ENCODE measurements at places on chromosomes 13 and 19.
A peak's percentile ranks its signal among the peaks of the same experiment; 100 is the strongest.

- ATAC-seq: peak; percentile 37
Measured at GRCh38 chr13:93270769-93271742, 44.4 kb downstream of the GPC6 start.

- no peak for ATAC-seq
Measured at GRCh38 chr13:108938155-108938554, 308.7 kb downstream of the MYO16 start.

DNA sequence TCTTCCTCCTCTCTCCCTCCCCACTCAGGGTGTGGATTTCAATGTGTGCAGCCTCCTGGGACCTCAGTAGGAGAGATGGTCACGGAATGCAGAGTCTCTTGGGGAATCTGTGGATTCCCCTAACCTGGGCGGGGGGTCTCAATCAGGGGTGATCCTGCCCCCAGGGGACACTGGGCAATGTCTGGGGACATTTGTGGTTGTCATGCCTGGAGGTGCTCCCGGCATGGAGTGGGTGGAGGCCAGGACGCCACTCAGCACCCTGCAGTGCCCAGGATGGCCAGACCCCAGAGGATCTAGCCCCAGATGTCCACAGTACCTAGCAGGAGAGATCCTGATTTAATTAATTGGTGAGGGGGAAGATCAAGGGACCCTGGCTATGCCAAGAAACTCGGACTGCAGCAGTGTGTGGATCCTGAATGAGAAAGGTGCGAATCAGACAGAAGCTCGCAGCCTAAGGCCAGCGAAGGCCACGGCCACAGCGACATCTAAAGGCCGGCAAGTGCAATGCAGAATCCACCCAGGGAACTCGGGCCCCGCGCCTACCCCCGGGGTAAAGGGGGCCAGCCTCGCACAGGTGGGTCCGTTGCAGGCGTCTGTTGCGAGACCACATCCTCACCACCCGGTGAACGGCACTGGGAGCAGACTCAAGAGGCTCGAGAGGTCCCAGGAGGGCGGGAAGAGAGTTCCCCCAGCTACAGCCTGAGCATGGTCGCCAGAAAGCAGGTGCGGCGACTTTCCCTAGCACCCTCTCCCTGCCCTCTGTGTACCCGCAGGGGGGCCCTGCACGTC lies 88.8 kb downstream of the GNG7 start:
- ATAC-seq: no peak

DNA sequence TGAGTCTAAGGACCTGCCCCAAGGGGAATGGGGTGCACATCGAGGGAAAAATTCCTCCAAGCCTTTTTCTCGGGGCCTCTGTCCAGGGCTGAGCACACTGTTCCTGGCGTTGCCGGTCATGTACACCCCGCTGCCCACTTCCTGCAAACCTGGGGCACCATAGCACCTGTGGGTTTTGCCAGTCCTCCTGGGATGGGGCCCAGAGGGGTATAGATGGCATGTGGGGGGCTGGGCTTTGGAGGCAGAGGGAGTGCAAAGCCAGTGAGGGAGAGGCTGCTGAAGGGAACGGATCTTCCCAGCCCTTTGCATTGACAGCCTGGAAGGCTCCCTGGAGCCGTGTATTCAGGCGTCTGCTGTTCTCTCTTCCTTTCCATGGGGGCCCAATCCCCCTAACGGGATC lies 187.3 kb downstream of the ZNF536 start:
- no peak for ATAC-seq

DNA sequence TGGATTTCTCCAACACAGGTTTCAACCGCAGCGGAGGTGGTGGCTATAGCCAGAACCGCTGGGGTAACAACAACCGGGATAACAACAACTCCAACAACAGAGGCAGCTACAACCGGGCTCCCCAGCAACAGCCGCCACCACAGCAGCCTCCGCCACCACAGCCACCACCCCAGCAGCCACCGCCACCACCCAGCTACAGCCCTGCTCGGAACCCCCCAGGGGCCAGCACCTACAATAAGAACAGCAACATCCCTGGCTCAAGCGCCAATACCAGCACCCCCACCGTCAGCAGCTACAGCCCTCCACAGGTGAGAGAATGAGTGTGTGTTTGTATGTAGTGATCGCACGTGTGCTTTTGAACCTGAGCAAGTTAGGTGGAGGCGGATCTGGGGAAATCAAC lies 6.0 kb upstream of the CCDC97 start:
- no peak for ATAC-seq

GRCh38 chr13:60945396-60945795 lies 470.3 kb downstream of the PCDH20 start:
- ATAC-seq: no peak

- no peak for ATAC-seq
Measured at GRCh38 chr13:78286748-78287147, 316.6 kb downstream of the POU4F1 start.

GRCh38 chr19:58543826-58544590 lies at the start of gene TRIM28:
Gene TRIM28, plus strand, starts transcription at chr19:58544064. Its CDS starts 694 bp downstream, at chr19:58544758.
- peak; percentile 95 for ATAC-seq

GRCh38 chr19:51607920-51608562 lies 22.2 kb downstream of the SIGLEC5 start:
- no peak for ATAC-seq

DNA sequence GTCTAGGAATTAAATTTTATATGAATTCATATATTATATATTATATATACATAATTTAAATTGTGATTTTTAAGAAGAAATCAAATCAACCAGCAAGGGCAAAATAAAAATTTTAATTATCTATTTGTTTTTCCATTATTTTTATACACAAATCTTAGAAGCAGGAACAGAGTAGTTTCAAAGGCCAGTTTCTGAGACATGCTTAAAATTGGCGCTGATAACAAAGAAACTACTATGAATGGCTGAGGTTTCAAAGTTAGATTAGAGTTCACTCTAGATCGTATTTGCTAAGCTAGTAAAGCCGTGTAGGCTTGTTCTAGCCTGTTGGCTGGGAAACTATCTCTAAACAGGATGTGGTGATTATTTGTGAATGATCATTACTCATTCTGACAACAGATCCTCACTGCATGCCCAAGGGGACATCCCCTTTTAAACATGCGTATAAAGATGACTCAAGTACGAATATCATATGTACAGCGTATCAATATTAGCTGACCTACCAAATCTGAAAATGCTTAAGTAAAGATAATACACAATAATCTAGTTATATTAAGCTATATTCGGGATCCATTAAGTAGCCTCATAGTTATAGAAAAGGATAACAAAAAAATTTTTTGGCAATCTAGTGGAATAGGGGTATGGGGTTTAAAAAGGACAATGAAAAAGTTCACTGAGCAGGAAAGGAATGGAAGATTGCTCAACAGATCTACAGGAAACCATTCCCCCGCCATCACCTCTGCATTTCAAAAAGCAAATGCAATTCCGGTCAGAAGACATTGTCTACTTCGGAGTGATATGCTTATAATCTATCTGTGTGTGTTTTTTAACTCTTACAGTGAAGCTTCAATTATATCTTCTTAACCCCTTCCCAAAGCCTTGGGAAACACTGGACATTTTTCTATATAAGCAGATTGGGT lies 150.1 kb downstream of the SHISA2 start:
- peak; percentile 56 for ATAC-seq

DNA sequence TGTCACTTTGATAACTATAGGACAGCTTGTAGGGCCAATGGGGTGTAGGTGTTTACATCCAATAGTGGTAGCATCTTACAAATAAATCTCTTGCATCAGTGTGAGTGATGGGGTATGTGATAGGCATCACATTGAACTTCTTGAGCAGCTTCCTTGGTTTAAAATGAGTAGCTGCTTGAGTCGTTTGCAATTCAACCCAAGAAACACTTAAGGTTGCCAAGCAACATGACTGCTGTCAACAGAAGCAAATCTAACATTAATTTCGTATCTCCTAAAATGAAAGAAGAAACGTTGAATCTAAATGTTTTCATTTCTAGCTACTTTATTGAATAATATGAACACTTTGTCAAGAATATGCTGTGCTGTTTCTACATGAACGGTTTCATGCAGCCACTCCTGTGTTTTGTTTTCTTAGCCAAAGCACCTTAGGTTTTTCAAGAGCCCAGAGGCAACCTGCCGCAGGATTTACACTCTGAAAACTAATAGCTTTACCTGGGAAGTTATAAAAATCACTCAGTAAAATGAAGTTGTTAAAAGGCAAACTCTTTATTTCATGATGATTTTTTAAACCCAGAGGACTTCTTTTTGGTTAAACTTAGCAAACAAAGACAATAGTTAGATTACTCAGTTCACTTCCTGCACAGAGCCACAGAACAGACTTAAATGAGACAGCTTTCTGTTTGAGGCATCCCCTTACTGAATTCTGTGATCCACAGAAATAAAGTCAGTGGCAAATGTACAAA lies 305.2 kb downstream of the MTUS2 start:
- ATAC-seq: no peak

GRCh38 chr13:27493981-27494380 lies 43.6 kb upstream of the MTIF3 start:
- ATAC-seq: no peak

DNA sequence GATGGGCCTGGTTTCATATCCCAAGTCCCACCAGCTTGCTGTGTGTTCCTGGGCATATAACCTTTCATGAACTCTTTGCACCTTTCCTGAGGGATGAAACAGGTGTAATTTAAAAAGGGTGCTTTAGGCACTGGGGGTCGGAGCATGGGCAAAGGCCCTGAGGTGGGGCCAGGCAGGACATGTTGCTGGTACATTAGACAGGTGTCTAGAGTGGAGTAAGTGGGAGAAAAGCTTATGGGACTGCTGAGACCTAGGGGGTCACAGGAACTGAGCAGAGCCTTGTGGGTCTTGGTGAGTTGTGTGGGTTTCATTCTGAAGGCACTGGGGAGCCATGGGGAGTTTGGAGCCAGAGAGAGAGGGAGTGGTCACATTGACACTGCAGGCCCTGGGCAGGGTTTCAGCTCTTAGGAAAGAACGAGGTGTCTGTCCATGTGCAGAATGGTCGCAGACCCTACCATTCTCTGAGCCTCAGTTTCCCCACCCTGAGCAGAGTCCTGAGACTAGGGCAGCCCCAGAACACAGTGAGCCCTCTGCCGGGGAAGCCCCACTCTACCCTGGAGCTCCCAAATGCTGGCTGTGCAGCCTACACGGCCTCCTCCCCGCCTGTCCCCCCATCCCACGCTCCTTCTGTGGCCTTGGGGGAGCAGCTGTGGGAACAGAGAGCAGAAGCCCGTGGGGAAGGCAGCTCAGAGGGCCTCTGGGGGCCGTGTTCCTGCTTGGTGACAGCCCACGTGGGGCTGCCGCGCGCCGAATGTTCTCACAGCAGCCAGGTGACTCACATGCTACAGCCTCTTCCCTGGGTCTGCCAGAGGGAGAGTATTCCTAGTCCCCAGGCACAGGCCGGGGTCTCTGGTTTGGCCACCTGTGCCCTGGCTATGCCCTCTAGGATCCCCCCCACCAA lies 7.3 kb upstream of the HOMER3 start:
- no peak for ATAC-seq
